ENCODE measurements at places on chromosomes 3 and 15. TPM values are rescaled to one million over a fixed set of nuclear protein-coding genes. Genes with fewer than 3 reads are reported as not detected.
A peak's percentile ranks its signal among the peaks of the same experiment; 100 is the strongest.

DNA sequence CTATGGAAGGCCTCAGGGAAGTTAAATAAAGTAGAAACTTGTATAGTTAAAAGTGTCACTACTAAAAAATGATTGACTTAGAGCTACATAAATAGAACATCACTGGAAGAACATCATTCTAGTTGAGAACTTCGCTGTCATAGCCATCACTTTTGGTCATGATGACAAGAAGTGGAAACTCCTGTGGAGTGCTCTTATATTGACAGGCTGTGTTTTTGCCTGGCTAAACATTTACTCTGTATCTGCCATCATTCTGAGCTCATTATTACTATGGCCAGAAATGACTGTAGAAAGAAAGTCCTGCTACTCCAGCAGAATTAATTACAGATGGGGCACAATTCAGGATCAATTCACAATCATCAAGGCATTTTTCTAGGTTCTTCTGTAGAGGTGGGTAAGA lies 165.1 kb upstream of the GOLIM4 start:
- DNase-seq: no peak

DNA sequence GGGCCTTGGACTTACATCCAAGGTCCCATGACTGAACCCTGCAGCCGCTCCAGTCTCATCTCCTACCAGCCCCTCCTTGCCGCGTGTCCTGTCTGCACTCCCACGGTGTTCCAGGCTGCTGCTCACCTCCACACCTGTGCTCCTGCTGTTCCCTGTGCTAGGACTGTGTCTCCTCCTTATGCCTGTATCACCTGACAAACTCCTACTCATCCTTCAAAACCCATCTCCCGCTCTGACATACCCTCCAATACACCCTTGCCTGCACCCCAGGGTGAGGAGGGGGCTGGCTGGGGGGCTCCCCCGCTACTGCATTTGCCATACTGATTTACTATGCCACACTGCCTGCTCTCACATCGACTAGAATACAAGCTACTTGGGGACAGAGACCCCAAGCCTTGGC lies 53.6 kb downstream of the CYP11A1 start:
- no peak for DNase-seq

- DNase-seq: peak; percentile 45
These were observed 68.9 kb upstream of the TNFSF10 start for GRCh38 chr3:172591876-172592771.

Gene CSTA
- total RNA-seq: not detected

DNA sequence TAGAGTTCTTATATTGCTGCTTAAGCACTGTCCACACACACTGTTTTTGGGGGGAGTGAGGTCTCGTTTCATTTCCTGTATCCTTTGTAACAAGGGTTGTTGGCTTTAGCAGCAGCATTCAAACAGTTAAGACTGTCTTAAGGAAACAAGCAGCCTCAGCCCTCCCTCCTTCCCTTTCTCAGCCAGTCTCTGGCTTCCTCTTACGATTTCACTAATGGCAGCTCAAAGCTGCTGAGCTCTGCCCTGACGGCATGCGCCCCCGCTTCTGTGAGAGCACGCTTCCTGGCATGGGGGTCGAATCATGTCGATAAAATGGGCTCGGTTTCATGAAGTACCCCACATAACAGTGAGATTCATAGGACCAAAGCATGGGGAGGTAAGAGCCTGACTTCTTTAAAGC lies 105.0 kb downstream of the KLHL25 start:
- peak; percentile 46 for DNase-seq
